ENCODE measurements at places on chromosomes 16 and 17.
A peak's percentile ranks its signal among the peaks of the same experiment; 100 is the strongest.

GRCh38 chr16:83966153-83966696 lies 1.8 kb upstream of the NECAB2 start:
- no peak overlapping the region for H3K27ac ChIP-seq
- peaks cover 30% of the 10 kb centered on the region for H3K36me3 ChIP-seq
- H3K4me1 ChIP-seq = peaks cover 8% of the 10 kb centered on the region
- no peak for DNase-seq
- no peak overlapping the region for H3K4me3 ChIP-seq

DNA sequence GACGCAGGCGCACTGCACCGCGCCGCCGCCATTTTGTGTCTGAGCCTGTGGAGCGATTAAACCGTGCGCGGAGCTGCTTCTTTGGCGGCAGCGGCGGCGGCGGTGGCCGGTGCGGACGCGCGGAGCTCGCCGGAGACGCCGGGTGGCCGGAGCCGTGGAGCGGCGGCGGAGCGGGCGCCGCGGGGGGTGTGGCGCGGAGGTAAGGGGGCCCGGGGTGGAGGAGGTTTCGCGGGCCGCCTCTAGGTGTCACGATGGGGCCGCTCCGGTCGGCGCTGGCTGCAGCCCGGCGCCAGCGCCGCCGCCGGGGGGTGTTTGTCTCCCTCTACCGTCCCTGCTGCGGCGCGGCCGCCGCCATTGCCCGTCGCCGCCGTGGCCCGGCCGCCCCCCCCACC lies at the start of gene CTCF:
TSS of gene CTCF (plus strand) at position 1 of the 392 bp plus-strand sequence. CDS start 48,307 bp downstream, outside the sequence.
- H3K4me3 ChIP-seq = peak within 1 kb of the TSS; percentile 93
- H3K27ac ChIP-seq = peak within 1 kb of the TSS; percentile 96
- H3K4me1 ChIP-seq = peaks cover 28% of the 10 kb centered on the region
- DNase-seq = no peak
- no peaks in the 10 kb centered on the region for H3K27me3 ChIP-seq

DNA sequence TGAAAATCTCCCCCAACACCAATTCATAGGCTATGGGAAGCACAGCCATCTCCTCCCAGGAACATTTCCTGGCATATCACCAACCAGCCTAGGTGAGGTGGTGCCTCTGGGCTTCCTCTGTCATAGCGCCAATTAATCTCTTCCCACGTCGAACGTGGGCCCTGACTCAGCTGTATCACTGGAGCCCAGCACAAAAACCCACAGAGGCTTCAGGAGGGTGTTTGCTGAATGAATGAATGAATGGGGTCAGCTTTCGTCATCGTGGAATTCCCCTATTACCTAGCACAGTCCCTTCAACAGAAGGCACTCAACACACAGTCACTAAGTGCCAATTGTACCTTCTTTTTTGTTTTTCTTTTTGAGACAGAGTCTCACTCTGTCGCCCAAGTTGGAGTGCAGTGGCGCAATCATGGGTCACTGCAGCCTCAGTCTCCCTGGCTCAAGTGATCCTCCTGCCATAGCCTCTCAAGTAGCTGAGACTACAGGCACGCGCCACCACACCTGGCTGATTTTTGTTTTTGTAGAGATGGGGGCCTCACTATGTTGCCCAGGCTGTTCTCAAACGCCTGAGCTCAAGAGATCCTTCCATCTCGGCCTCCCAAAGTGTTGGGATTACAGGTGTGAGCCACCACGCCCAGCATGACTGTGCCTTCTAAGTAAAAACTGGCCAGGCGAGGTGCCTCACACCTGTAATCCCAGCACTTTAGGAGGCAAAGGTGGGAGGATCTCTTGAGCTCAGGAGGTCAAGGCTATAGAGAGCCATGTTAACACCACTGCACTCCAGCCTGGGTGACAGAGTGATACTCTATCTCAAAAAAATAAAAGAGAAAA lies 4.1 kb downstream of the ZNF688 start:
- peak overlapping the region; percentile 87 for H3K27ac ChIP-seq
- no peak for DNase-seq
- no peaks in the 10 kb centered on the region for H3K27me3 ChIP-seq
- H3K4me1 ChIP-seq = peaks cover 32% of the 10 kb centered on the region

DNA sequence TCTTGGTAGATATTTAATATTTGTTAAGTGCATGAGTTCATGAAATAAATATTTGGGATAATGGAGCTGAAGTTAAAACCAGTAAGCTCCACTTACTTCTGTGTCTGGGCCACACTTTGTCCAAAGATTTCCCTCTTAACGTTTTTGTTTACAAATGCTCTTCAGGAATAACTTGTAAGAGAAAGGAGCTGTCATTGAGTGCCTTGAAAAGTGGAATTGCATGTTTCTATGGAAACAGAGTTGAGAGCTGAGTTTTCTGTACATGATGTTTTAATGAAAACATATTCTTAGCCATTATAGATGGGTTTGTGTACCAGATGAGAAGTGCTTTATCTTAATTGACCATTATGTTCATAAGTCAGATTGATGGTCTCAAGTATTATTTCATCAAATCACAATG lies 1045.4 kb upstream of the EEF2KMT start:
- H3K27ac ChIP-seq = no peak overlapping the region
- H3K4me1 ChIP-seq = no peaks in the 10 kb centered on the region
- H3K36me3 ChIP-seq = no peaks in the 10 kb centered on the region
- no peak for DNase-seq
- H3K27me3 ChIP-seq = no peaks in the 10 kb centered on the region
- no peak overlapping the region for H3K4me3 ChIP-seq

GRCh38 chr16:84925092-84925772 lies 86.1 kb downstream of the ZDHHC7 start:
- no peak overlapping the region for H3K27ac ChIP-seq
- no peaks in the 10 kb centered on the region for H3K4me1 ChIP-seq
- H3K36me3 ChIP-seq = peaks cover 3% of the 10 kb centered on the region
- H3K4me3 ChIP-seq = no peak overlapping the region
- DNase-seq = peak; percentile 21
- peaks cover 5% of the 10 kb centered on the region for H3K27me3 ChIP-seq

DNA sequence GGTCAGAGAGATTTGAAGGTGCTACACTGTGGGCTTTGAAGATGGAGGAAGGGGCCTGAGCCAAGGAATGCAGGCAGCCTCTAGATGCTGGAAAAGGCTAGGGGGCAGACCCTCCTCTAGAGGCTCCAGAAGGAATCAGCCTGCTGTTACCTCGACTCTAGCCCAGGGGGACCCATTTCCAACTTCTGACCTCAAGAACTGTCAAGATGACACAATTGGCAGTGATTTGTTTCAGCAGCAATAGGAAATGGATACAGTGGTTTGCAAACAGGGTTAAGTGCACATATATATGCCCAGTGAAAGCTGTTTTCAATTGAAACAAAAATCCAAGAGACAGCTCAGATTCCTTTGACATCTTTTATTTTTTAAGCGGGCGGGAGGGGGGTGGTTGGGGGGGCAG lies 3.7 kb upstream of the ZDHHC1 start:
- no peak for DNase-seq
- no peak overlapping the region for H3K4me3 ChIP-seq

GRCh38 chr17:67506966-67507365 lies 129.9 kb downstream of the PITPNC1 start:
- peaks cover 11% of the 10 kb centered on the region for H3K4me1 ChIP-seq
- peaks cover 10% of the 10 kb centered on the region for H3K36me3 ChIP-seq
- H3K27ac ChIP-seq = no peak overlapping the region
- no peaks in the 10 kb centered on the region for H3K27me3 ChIP-seq

- H3K27ac ChIP-seq = no peak overlapping the region
- no peaks in the 10 kb centered on the region for H3K36me3 ChIP-seq
- no peaks in the 10 kb centered on the region for H3K27me3 ChIP-seq
- no peak overlapping the region for H3K4me3 ChIP-seq
Observed at GRCh38 chr17:72236980-72237633, 116.3 kb downstream of the SOX9 start.

GRCh38 chr17:37167756-37168155 lies 208.0 kb upstream of the C17orf78 start:
- DNase-seq = no peak
- no peak overlapping the region for H3K27ac ChIP-seq
- H3K4me1 ChIP-seq = no peaks in the 10 kb centered on the region
- no peak overlapping the region for H3K4me3 ChIP-seq

All from stimulated activated naive B cell treated with anti-CD40 and anti-IgM and Interleukin-4, amounts not matched to agents 10 μg/mL and 1 μg/mL and 100 μg/mL, for 72 hours (primary cell).